Myocyte (in vitro differentiated cells): ENCODE measurements at places on chromosomes 3 and 15.

- DNase-seq, result no peak
Observed at GRCh38 chr3:44234648-44235268, 6.9 kb upstream of the TOPAZ1 start.

- peak; percentile 50 for DNase-seq
Observed at GRCh38 chr3:138456961-138457862, 22.8 kb downstream of the ESYT3 start.

DNA sequence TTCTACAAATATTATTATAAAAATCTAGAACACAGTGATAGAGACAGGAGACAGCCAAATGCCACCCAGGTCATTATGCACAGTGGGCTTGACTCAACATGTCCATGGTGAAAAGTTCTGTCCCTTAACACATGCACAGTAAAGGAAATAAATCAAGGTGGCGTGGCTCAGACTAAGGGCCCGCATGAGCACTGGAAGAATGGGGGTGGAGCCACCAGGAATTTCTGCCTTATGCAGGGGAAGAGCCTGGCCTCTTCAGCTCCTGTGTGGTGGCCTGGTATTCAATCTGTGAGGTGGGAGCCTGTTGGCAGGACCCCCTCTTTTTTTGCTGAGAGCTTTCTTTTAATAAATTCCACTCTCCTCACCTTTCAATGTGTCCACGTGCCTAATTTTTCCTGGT is 17.2 kb upstream of the SPG21 start:
- no peak for DNase-seq

DNA sequence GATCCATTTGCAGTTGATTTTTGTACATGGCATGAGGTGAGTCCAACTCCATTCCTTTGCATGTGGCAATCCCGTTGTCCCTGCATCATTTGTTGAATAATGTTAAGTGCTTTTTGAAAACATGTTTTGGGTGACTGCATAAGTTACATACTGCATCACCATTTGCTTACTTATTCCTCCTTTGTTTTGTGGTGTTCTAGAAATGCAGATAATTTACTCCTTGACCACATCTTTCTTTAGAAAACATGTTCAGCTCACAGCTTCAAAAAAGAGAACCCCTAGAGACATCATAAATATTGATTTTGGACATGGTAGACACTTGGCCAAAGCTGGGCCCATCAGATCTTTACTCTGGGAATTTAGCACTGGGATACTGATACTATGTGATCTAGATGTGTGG is 135.3 kb upstream of the DAZL start:
- no peak for DNase-seq

DNA sequence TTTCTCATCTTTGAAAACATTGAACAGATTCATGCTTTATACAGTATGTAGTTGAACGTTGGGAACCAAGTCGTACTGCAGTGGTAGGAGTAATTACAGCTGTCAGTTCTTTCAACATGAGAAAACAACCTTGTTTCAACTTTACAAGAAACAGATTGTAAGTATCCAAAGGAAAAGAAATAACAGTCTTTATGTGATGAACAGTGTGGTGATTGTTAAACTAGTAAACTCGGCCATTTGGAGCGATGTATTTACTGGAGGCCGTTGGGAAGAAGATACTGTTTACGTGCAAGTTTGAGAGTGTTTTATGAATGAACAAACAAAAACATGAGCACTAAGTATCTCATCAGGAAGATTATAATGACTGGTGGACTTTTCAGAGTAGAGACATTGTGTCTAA is 48.4 kb downstream of the EPHA3 start:
- no peak for DNase-seq

DNA sequence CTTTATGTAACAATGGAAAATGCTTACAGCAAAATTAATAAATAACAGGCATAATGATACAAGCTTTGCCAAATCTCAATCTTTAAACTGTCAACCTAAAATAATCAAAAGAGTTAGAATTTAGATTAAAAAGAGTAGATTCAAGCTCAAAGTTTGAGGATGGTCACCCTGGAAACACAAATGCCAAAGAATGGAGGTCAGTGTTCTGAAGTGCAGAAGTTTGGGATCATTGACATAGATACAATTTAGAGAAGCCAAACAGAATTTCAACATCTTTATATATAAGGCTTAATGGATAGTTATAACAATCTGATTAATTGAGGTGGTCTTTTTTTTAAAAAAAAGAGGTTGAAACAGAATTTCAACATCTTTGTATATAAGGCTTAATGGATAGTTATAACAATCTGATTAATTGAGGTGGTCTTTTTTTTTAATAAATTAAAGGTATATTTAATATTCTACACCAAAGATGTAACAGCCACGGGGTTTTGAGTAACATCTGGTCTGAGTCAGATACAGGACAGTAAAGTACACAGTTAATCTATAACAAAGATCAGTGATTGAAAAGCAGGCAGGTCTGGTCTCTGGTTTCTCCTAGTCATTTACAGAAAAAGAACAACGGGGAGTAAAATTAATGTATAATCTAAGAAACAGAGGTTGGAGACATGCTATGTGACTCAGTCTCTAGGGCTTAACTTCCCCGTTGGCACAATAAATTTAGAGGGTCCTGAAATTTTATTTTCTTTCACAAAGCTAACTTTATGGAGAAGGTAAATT is 490.7 kb downstream of the GBE1 start:
- no peak for DNase-seq

GRCh38 chr3:58041182-58041825 is 33.1 kb downstream of the FLNB start:
- peak; percentile 63 for DNase-seq

GRCh38 chr15:100759106-100759505 is 120.5 kb upstream of the ALDH1A3 start:
- no peak for DNase-seq

DNA sequence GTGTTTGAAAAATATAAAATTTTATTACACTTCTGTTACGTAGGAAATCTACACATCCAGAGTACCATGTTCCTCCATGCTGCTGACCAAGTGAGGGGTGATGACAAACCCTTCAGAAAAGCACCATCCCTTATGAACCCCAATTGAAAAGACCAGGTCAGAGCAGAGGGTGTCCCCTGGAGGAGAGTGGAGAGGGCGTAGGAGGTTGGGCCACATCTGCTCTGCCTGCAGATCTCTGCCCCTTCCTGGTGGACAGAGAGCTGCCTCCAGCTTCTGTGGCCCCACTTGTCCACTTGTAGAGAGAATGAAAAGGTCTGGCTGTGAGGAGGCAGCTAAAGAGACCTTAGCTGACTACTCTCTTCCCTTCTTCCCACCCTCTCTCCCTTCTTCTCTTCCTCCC is 55.5 kb downstream of the GLDN start:
- no peak for DNase-seq

DNA sequence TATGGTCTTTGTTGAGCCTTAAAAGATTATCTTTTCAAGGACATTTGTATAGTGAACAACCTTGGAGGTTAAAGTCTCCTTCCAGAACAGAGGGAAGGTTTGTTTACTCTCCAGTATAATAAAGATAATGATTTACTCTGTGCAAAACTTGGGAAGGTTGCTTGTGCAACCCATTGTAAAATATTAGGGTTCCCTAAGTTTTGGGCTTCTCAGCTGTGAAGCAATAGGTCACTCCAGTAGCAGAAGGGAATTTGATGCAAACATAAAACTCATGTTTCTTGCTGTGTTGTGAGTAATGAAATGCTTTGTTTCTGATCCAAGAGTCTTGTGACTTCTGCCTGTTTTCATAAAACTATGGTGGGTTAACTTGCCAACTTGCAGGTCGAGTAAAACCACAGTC is 177.5 kb downstream of the SUCNR1 start:
- no peak for DNase-seq

- no peak for DNase-seq
Observed at GRCh38 chr3:29606416-29606815, 325.5 kb downstream of the RBMS3 start.

GRCh38 chr3:73609655-73610054 is 15.1 kb downstream of the PDZRN3 start:
- no peak for DNase-seq

DNA sequence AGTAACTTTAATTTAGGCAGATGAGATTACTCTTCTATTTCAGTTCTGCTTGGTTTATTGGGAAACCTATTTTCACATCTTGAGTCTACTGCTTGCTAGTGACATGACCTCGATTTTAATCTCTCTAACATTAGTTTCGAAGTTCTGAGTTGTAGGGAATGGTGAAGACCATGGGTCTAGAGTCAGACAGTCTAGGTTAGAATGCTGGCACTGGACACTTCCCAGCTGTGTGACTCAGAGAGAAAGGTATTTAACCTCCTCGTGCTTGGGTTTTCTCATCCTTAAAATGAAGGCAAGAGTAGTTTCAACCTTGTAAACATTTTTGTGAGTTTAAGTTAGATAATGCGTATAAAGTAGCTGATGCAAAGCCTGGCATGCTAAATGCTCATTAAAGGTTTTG is 422.1 kb downstream of the GRM7 start:
- no peak for DNase-seq

GRCh38 chr3:50355829-50356552 is 3.3 kb downstream of the TMEM115 start:
- no peak for DNase-seq

- no peak for DNase-seq
Observed at GRCh38 chr3:131393051-131393450, 11.5 kb downstream of the NUDT16 start.

GRCh38 chr3:107421170-107421792 is 44.0 kb downstream of the CCDC54 start:
- peak; percentile 82 for DNase-seq
